NCI-H1694 (cell line): ENCODE measurements at places on chromosomes 7 and 10.

- DNase-seq: no peak
Observed at GRCh38 chr10:113261161-113261560, 291.7 kb upstream of the HABP2 start.

- no peak for DNase-seq
Observed at GRCh38 chr7:155001756-155002410, 1.0 kb downstream of the PAXIP1 start.

DNA sequence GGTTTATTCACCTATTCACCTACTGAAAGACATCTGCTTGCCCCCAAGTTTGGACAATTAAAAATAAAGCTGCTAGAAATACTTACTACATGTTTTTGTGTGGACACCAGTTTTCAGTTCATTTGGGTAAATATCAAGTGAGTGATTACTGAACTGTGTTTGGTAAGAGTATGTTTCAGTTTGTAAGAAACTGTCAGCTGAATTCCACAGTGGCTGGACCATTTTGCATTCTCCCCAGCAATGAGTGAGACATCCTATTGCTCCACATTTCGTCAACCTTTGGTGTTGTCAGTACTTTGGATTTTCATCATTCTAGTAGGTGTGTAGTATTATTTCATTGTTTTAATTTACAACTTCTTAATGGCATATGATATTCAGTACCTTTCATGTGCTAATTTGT, 17.4 kb upstream of the IKZF1 start:
- DNase-seq: no peak

DNA sequence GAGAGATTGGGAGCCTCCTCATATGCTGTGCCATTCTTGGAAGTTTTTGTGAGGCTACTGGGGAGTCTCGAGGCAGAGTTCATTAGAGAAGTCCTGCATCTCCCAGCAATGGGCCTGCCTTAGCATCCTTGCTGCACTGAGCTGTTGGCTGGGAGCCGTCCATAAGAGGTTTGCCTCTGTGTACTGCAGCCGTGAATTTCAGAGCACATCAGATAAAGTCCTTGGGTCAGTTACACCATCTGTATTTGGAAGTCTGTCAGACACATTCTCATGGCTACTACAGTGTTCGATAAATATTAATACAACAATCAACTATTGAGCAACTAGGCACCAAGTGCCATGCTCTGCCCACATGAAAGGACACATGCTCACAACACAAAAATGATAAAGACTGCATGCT, 100.5 kb upstream of the SEC61G start:
- no peak for DNase-seq

DNA sequence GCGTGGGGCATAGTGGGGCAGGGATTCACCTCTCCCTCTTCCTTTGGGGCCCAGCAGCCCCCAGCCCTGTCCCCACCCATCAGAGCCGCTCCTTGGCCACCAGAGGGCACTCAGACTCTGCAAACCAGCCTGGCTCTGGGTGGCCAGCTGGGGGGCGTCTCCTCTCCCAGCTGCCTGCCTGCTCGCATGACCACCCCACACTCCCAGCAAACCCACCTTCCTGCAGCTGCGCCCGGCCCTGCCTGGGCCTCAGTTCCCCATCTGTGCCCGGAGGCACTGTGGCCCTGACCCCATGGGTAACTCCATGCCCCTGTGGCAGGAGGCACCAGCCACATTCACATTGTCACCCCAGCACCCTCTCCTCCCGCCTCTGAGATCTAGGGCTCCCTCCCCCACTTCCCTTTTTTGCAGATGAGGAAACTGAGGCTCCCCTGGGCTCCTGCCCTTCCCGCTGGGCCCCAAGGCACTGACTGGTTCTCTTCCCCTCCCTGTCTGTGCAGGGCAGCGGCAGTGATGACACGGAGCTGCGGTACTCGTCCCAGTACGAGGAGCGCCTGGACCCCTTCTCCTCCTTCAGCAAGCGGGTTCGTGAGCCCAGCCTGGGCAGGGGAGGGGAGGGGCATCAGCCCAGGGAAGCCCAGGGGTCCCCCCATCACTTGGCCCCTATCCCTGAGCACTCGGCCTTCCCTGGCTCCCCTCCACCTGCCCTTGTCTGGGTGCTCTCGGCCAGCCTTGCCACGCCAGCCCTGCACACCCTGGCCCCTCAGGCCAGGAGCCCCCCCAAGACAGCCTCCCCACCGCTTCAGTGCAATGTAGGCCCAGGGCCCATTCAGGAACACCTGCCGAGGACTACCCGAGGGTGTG, 6.9 kb upstream of the SH2B2 start:
- DNase-seq: peak; percentile 68

DNA sequence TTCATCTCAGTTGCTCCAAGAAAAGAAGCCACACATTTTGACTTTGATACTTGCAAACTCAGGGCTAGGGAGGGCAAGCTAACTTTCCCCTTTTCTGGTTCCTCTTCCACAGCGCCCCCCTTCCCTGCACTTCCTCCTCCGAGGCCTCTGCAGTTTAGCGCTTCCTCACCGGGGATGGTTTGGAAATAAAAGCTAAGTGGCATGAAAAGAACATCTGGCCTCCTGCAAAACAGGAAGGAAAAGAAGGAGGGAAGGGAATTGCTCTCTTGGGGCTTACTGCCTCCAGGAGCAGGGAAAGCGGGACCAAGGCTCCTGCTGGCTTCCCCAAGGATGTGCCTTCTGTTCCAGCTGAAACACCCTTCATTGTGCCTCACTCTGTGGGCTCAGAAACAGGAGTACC, 42.3 kb downstream of the PRKCQ start:
- DNase-seq: no peak

DNA sequence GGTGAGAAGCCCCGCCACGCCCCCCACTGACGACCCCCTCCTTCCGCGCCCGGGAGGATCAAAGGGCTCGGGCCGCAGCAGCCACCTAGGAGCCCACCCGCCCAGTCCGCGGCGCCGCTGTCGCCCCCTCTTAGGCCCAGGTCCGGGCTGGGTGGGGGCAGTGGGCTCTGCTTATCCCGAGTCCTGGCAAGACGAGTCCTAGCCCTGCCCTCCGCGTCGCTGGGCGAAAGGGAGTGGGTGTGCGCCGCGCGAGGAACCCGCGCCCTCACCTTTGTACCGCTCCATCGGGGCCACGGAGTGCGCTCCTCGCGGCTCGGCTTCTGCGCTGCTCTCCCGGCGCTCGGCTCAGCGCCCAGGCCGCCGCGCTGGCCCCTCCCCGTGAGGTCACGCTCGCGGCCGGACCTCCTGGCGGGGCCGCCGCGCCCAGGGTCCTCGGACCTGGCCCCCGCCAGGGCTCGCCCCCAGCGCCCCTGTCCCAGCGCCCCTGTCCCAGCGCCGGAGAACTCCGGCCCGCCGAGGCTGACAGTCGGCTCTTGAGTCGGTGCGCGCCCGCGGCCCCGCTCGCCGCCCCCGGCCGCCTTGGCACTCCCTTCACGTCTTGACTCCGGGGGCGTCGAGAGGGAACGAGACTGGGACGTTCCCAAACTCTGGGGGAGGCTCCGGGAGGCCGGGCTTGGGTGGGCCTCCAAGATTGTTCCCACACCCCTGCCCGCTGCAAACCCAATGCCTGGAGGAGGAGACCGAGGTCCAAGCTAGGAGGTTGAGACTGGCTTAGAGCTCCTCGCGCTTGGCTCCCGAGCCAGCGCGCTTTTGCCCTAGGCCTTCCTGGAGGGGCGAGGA, at the start of gene AFAP1L2:
Gene AFAP1L2 (minus strand): TSS at position 332 of the 840 bp plus-strand sequence. CDS start 47 bp downstream, at position 285.
- DNase-seq: no peak

- DNase-seq: no peak
Observed at GRCh38 chr7:46407125-46407524, 486.1 kb upstream of the IGFBP3 start.

- no peak for DNase-seq
Observed at GRCh38 chr10:97327348-97328294, 6.9 kb downstream of the FRAT2 start.

- DNase-seq: no peak
Observed at GRCh38 chr10:117763528-117763927, 221.0 kb downstream of the EMX2 start.

DNA sequence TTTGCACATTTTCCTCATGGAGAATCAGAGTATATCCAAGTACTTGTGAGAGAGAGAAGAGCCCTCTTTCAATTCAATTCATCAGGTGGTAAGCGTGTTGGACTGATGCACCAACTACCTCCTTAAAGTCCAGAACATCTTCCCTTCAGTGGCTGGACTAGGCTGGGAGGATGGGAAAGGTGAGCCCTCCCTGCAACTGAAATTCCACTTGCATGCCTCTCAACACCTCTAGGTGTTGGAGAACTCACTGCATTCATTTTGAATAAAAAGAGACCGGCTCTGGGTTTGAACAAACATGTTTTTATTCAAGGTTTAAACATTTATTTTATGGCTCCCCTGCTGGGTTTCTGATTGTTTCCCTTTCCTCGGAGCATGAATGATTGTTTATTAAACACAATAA, 573.5 kb downstream of the CCSER2 start:
- DNase-seq: no peak

DNA sequence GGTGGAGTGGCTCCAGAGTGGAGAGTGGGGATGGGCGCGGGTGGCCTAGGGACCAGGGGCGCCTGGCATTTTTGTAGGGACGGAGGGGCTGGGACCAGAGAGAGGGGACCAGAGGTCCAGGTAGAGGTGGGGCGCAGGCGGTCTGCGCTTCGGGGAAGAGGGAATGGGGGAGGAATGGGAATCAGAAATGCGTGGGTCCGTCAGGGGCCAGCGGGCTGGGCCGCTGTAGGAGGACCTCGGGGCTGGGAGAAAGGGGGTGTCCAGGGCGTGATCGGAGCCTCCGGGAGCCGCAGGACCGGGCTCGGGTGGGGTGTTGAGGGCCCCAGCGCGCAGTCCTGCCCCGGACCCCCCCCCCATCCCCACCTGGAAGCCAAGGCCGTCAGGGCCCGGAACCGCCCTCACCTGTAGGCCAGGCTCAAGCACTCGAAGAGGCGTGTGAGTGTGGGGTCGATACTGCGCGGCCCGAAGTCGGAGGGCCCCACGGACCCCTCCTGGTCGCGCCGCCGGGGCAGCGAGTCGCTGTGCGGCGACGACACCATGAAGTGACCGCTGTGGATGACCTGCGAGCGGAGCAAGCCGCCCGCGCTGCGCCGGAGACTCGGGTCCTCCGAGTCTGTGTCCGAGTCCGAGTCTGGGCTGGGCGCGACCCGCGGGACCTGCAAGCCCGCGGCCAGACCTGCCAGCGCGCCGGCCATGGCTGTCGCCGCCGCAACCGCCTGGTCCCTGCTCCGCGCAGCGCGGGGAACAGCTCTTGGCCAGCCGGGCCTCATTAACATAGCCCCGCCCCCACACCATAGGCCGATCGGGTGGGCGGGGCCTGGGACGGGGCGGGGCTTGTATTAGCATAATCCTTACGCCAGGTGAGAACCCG, at the start of gene MLXIPL:
Gene MLXIPL (minus strand): TSS at position 725 of the 871 bp plus-strand sequence. CDS start 30 bp downstream, at position 695.
- peak; percentile 61 for DNase-seq

GRCh38 chr10:1573981-1574380, 163.3 kb downstream of the ADARB2 start:
- no peak for DNase-seq

DNA sequence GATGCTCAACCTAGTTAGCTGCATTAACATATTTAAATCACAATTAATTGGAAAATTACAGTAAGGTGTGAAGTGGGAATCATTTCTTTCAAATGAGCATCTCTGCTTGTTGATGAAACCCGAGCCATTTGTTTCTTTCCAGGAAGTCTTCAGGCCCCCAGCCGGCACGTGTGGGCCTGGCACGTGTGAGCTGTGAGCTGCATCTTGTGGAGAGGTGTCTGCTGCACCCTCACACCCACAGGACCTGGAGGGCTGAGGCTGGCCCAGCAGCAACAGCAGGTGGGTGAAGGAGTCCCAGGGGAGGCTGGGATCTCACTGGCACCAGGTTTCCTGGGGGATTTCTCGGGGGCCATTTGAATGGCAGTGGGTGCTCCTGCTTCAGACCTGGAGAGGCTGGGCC, 372.5 kb upstream of the MKI67 start:
- DNase-seq: no peak

DNA sequence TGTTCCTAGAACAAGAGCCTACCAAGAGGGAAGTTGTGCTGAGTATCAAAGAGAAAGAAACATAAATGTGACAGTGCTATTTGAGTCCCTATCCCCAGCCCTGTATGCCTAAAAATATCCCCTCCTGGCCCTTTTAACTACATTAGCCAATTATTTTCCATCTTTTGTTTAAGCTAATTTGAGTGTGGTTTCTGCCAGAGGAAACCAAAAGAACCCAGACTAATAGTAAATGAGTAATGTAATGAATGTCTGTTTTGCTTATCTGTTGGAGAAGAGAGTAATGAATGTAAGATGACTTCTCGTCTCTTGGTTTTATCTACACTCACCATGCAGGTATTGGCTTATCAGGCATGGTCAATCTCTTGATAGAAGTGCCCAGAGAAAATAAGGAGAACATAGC, 134.4 kb upstream of the CDK1 start:
- no peak for DNase-seq

GRCh38 chr7:70612811-70613210, 519.1 kb upstream of the GALNT17 start:
- no peak for DNase-seq

DNA sequence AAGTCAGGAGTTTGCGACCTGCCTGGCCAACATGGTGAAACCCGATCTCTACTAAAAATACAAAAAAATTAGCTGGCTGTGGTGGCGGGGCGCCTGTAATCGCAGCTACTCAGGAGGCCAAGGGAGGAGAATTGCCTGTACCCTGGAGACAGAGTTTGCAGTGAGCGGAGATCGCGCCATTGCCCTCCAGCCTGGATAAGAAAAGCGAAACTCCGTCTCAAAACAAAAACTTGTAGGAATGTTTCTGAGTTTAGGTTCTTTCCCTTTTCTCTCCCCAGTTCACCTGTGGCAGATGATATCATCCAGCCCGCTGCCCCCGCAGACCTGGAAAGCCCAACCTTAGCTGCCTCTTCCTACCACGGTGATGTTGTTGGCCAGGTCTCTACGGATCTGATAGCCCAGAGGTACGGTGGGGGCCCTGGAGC, 138.8 kb upstream of the BTBD16 start:
- no peak for DNase-seq

GRCh38 chr10:21681156-21681555, 147.1 kb downstream of the MLLT10 start:
- DNase-seq: no peak

- no peak for DNase-seq
Observed at GRCh38 chr10:27088119-27089044, 11.9 kb downstream of the ANKRD26 start.

- no peak for DNase-seq
Observed at GRCh38 chr10:26303366-26303765, 86.8 kb downstream of the GAD2 start.

DNA sequence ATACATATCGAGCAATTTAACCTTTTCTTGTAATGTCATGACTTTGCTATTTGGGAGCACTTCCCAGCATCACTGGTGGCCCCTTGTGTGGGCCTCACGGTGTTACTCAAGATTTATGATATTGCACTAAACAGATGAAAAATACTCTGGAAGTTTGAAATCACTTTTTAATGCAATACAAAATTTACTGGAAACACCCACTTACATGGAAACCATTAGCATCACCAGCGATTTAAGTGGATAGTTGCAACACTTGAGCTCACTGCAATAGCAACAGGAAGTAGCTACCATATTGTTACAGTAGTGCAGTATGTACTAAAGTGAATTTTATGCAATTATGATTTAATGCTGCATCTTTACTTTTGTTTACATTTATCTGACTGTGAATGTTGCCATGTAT, 184.4 kb downstream of the MDFIC start:
- no peak for DNase-seq
